ENCODE measurements at places on chromosomes 16 and 17.

- no peak for DNase-seq
Observed at GRCh38 chr17:3804503-3804931, 3.5 kb upstream of the ITGAE start.

DNA sequence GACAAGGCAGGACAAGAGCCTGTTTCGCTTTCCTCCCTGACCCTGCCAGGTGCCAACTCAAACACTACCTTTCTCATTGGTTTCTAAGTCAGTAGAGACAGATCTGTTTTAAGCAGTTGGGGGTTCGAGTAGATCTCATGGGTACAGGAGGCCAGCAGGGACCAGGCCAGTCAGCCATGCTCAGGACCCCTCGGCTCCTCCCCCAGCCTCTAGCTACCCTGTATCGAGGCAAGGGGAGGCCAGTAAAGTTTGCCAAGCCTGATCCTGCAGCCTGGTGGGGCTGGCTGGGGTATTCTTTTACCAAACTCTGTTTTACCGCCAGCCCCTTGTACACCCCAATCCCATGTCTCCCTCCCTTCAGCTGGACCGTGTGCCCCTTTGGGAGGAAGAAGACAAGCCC is 26.6 kb downstream of the OR1D5 start:
- no peak for DNase-seq

DNA sequence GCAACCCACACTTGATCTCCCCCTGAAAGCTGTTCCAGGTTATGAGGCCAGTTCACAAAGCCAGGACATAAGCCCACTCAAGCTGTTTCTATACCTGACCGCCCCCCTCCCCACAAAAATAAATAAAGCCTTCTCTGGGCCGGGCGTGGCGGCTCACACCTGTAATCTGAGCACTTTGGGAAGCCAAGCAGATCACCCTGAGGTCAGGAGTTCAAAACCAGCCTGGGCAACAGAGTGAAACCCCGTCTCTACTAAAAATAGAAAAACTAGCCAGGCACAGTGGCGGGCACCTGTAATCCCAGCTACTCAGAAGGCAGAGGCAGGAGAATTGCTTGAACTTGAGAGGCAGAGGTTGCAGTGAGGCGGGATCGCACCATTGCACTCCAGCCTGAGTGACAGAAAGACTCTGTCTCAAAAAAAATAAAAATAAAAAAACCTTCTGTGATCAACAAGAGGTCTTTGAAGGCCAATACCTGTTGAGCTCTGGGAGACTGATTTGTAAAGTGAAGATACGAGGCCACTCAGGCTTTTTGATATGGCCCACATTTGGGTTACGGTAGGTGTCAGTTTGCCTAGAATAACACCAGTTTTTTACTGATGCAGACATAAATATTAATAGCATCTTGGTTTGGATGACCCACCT is 2.2 kb downstream of the KDM8 start:
- no peak for DNase-seq

DNA sequence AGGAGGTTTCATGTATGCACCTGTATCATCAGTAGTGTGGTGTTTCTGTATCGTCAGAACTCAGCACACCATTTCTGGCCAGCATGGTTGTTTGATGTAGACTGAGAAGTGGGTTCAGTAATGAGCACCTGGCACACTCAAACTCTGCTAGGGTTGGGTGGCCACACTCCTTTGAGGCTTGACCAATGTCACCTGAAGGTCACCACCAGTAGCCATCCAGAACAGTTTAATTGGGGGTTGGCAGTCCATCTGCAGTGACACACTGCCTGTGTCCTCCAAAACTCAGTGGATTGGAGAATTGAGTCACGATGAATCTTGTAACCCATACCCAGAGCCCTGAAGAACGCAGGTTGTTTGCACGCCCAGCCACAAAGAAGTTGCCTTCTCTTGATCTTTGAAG is 86.8 kb upstream of the HSBP1 start:
- DNase-seq: no peak

- no peak for DNase-seq
Observed at GRCh38 chr16:72836181-72836580, 211.7 kb downstream of the ZFHX3 start.

All from SW 1271 (cell line).